ENCODE measurements at places on chromosomes 13 and 19.

DNA sequence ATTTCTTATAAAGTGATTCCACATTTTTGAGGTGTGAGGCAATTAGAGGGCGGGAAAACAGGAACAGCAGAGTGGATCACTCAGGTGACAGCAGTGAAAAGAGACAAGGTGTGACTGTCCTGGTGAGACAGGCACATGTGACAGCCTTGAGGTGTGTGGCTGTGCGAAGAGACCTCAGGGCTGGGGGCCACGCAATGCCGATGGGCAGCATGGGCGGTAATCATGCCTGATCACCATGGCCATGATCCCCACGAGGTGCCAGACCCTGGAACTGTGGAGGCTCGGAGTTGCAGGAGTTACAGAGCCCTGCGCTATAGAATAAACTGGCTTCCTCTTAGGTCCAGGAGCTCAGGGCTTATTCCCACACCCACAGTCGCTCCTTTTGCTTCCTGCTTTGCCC lies 2.0 kb downstream of the SPACA6 start:
- no peak for DNase-seq

- no peak for DNase-seq
These were observed 125.4 kb upstream of the ABCC4 start for GRCh38 chr13:95426631-95427030.

DNA sequence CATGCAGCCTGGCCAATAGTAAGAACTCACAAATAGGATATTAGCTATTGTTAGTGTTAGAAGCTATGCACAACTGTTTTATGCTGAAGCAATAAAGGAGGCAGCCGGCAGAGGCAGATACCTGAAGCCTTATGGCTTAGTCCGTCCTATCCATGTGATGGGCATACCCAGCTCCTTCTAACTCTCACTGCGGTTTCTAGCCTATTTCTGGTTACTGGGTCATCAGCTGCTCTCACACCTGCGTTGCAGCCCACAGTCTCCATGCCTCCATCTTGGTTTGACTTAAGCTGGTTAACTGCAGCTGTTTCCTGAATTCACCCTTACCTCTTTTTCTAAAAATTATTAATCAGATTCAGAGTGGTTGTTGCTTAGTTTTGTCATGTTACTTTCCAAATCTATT lies 40.5 kb upstream of the CNMD start:
- no peak for DNase-seq

GRCh38 chr13:38366954-38367645 lies 17.4 kb downstream of the UFM1 start:
- DNase-seq = no peak
